Stimulated activated CD4-positive, alpha-beta T cell treated with anti-CD3 and anti-CD28 coated beads, Interleukin-2, amount 100 ng/mL, for 24 hours (primary cell): ENCODE measurements at places on chromosomes 6 and 20.
A peak's percentile ranks its signal among the peaks of the same experiment; 100 is the strongest.

DNA sequence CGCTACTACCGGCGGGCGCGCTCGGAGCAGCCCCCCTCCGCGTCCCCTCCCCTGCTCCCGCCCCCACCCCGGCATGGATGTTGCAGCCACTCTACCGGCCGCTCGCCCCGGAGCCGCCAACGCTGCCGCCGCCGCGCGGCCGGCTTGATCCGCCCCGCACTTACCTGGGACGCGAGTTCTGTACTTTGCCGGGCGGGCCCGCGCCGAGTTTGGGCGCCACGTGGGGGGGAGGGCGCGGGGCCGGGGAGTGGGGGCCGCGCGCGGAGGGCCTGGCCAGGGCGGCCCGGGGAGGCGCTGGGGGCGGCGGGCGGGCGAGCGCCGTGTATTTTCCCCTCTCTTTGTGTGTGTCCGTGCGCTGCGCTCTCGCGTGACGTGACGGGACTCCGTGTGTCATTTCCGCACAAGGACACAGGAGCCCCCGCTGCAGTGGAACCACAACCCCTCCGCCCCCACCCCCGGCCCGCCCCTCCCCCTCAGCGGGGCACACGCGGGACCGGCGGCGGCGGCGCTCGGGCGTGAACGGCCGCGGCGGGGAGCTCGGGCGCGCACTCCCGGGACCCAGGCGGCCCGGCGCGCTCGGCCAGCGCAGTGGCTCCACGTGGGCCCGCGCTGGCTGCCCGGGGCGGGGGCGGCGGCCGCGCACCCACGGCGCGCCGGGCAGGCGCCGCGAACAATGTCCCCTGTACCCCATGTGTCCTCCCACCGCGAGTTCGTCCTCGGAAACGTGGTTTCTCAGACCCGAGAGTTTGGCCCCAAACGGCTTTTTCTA, at the start of gene BEND3:
TSS of gene BEND3 (minus strand) at position 590 of the 769 bp plus-strand sequence. CDS start 16,230 bp downstream, outside the sequence.
- DNase-seq: peak; percentile 41

DNA sequence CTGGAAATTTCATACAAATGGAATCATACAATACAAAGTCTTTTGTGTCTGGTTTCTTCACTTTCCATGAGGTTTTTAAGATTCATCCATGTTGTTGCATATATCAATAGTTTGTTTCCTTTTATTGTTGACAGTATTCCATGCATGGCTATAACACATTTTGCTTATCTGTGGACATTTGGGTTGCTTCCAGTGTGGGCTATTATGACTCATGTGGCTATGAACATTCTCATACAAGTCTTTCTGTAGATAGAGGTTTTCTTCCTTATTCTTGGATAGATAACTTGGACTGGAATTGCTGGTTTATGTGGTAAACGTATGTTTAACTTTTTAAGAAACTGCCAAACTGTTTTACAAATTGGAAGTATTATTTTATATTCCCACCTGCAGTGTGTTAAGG, 30.0 kb upstream of the KIF6 start:
- DNase-seq: no peak

DNA sequence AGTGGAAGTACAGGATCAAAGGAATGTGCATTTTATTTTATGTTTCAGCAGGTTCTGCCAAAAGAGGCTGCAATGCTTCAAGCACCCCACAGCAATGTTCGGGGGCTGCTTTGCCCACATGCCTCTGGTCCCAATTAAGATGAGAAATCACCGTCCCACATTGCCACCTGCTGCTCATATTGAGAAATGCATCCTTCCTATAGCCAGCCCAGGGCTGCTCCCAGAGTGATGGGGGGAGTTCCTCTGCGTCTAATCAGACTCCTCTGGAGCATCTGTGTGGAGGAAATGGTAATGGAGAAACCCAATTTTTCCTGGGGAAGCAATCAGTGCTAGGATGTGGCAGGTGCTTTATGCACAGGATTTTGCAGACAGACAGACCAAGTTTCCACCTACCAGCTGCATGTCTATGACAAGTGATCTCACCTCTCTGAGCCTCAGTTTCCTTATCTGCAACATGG, 33.7 kb downstream of the PTGIS start:
- DNase-seq: peak; percentile 65

DNA sequence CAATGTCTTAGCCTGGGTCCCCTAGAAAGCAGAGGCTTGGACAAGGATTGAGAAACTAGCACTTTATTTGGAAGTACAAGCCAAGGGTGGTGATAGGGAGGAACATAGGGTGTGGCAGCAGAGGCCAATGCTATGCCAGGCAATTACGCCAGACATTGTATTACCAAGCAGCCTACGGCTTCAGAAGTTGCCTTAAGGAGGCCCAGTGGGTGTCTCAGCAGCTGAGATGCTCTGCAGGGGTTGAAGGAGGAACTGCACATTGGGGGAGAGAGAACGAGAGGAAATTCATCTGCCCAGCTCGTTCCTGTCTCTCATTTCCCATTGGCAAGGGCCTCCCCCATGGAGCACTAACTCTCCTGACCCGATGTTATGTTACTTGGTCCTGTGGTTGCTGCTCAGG, 859 bp downstream of the C20orf202 start:
- no peak for DNase-seq

GRCh38 chr6:47478233-47479139, 897 bp downstream of the CD2AP start:
- DNase-seq: no peak

- no peak for DNase-seq
These were observed 11.4 kb downstream of the ANKS1A start for GRCh38 chr6:34900321-34901031.

- no peak for DNase-seq
These were observed 48.9 kb downstream of the RNASET2 start for GRCh38 chr6:166907373-166907841.

DNA sequence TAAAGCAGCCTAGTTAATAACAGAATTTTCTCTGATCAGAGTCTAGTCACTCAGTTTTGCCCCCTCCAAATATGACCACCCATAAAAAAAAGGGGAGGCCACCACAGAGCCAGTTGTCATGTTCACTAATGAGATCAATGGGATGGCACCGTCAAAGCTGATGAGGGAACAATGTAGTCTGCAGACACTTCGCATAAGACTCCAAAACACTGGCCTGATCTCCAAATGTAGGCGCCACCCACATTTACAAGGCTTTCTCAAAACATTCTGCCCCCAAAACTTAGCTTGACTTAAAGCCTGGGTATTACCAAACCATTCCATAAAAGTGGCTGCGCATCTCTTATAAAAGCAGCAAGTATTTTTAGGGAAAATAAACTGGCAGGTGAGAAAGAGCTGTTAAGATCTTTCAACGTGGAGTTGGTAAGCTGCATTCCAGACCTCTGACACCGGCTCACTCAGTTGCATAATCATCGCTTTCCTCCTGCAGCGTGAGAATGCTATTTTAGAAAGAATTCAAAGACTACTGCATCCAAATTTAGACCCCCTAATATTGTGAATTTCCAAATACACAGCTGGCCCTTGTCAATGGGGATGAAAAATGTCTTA, 59.3 kb downstream of the TBC1D7 start:
- DNase-seq: no peak

- no peak for DNase-seq
These were observed 9.6 kb downstream of the OSER1 start for GRCh38 chr20:44200983-44201382.

DNA sequence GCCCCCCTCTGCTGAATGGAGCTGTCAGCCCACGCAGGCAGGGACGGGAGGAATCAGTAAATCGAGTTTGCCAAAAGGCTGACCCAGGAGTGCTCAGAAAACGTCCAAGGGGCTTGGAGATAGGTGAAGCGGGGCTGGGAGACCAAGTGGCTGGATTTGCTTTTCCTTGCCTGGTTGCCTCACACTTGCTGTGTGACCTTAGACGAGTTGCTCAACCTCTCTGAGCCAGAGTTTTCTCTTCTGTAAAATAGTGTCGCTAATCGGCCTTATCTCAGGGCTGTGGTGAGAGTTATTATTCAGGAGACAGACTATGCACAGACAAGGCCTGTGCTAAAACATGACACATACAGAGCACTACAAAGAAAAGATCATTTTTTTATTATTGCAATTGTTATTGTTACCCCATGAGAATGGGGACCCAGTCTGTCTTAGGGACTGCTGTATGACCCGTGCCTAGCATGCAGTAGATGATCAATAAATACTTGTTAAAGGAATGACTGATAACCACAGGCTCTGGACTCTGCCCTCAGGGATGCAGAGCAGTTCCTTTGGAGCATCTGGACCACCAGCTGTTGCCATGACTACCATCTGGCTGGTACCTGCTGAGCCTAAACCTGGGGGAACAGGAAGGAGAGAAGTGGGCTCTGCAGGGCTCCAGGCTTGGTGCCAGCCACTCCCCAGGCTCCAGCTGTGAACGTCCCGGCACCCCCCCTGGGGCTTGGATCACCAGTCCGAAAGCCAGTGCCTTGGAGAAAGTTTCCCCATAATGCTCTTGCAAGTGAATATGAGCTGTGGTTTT, 901 bp downstream of the KCNK15 start:
- no peak for DNase-seq

GRCh38 chr6:109292983-109293586, 89.2 kb downstream of the CD164 start:
- DNase-seq: no peak

- DNase-seq: peak; percentile 82
These were observed at the start of gene ULBP3 for GRCh38 chr6:150068720-150069648. Gene ULBP3 (minus strand): TSS chr6:150069121. CDS start chr6:150069066, 55 bp downstream.

GRCh38 chr6:98146656-98147055, 687.7 kb upstream of the POU3F2 start:
- no peak for DNase-seq

DNA sequence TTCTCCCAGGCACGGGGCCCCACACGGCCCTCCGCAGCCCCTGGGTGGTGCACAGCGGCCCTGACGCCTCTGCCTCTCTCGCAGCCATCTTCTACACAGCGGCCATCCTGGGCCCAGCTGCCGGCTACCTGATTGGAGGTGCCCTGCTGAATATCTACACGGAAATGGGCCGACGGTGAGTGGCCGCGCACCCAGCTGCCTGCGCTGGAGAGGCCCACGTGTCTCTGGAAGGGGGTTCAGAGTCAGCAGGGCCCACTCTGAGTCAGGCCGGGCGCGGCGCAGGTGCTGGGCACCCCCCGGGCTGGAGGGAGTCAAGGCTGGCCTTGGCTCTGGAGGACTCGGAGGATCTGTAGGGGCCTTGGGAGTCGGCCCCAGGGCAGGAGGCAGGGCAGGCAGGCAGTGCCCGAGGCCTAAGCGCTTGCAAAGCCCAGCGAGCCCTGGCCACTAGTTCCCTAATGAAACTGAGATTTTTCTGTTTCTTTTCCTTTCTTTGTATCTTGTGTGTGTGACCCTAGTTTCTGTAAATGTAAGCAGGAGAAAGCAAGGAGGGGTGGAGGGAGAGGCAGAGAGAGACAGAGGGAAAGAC, 16.4 kb downstream of the SLCO4A1 start:
- no peak for DNase-seq

- DNase-seq: no peak
These were observed 312.4 kb downstream of the GRIK2 start for GRCh38 chr6:101705866-101706265.

- DNase-seq: peak; percentile 38
These were observed 78.7 kb upstream of the PHACTR3 start for GRCh38 chr20:59525500-59526241.

- no peak for DNase-seq
These were observed 65.1 kb downstream of the ADNP start for GRCh38 chr20:50866036-50866685.

GRCh38 chr6:72324591-72324990, 297.3 kb upstream of the KCNQ5 start:
- DNase-seq: no peak

DNA sequence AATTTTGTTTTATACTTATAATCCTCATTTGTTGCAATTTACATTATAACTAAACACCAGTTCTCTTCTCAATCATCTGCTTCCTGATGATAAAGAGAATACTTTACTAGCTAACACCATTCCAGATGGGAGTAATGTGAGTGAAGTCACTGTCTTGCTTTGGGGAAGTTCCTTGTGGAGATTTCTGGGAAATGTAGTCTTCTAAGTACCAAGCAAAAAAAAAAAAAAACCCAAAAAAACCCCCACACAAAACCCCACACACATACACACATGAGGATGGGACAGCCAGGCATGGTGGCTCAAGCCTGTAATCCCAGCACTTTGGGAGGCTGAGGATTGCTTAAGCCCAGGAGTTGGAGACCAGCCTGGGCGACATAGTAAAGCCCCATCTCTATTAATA, 2.2 kb upstream of the SNPH start:
- no peak for DNase-seq

DNA sequence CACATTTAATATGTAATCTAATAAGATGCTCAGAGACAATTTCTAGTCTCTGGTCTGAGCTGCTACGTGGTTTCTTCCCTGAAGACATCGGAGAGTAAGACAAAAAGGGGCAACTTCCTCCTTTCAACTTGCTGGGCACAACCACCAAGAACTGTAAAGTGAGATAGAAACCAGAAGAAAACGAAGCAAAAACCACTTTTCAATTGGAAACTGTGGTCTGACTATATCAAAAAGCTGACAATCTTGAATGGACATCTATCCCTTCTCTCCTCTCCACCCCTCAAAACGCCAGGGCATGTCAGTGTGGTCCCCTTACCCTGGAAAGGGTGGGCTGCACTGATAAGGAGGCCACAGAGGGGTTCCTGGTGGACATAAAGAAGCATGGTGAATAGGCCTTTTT, 269.1 kb downstream of the CD83 start:
- no peak for DNase-seq

DNA sequence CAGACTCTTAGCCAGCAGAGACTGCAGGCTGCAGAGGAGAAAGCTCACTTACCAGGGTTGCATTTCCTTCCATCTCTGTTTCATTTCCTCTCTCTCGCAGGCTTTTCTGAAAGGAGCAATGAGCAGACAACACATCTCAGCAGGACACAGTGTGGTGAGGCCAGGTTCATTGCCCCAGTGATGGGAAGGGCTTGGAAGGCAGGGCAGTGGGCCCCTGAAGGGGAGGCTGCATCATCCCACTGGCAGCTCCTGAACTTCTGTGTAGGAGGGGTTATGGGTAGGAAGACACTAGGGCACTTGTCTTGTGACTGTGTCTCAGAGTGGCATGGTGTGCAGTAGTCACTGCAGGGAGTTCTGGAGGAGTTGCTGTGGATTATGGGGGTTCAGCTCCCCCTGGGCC, 246.8 kb downstream of the QKI start:
- no peak for DNase-seq

GRCh38 chr6:109372130-109372529, 10.1 kb downstream of the CD164 start:
- DNase-seq: no peak

DNA sequence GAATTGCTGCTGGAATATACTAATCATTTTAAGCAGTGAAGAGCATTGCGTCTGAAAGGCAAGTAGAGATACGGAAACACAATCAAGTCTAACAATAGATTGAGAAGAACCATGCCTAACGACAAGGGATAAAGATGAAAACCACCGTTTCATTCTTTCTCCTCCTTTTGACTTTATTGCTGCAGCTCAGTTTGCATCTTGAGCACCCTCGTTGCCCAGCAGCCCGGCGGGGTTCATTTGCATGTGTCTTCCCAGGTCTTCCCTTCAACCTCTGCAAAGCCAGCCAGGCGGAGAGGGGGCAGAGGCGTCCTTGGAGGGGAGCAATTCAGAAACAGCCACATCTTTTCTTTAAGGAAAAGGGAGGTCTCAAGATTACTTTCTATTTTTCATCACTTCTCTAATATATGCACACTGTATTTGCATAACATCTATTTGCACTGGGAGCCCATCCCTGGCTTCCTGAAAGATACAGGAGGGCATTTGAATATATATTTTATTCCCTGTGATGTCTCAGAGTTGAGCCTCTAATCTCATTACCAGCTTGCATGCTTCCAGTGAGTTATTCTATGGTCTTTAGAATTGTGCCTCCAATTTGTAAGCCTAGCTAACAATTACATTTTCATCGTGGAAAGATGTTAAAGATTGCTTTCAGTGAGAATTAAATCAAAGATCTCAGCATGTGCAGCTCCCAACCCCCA, 18.7 kb upstream of the PXDC1 start:
- no peak for DNase-seq
